Central memory CD8-positive, alpha-beta T cell (primary cell): ENCODE measurements at places on chromosomes 1 and 21.
A peak's percentile ranks its signal among the peaks of the same experiment; 100 is the strongest.

- no peak overlapping the region for H3K4me3 ChIP-seq
- H3K36me3 ChIP-seq = no peaks in the 10 kb centered on the region
- no peaks in the 10 kb centered on the region for H3K27me3 ChIP-seq
- H3K4me1 ChIP-seq = no peaks in the 10 kb centered on the region
Measured at GRCh38 chr1:218863987-218864386, 309.7 kb upstream of the LYPLAL1 start.

DNA sequence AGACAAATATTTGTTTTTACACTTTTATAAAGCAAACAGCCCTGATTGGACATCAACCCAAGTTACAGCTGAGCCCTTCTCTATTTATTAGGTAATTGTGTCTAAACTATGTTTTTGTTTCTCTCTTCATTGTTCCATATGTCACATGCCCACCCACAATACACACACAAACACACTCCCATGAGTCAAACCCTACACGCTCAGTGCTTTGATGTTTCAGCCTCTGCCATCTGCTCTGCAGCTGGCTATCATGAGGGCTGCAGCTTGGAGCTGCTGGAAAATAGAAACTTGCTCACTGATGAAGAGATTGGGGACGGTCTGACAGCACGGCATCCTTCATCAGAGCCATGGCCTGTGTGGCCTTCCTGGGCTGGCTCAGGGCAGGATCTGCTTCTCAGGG, 41.7 kb downstream of the PSMG1 start:
- H3K27me3 ChIP-seq = no peaks in the 10 kb centered on the region
- no peak overlapping the region for H3K4me3 ChIP-seq
- no peaks in the 10 kb centered on the region for H3K36me3 ChIP-seq
- no peak overlapping the region for H3K27ac ChIP-seq
- H3K4me1 ChIP-seq = no peaks in the 10 kb centered on the region
- no peak for DNase-seq

DNA sequence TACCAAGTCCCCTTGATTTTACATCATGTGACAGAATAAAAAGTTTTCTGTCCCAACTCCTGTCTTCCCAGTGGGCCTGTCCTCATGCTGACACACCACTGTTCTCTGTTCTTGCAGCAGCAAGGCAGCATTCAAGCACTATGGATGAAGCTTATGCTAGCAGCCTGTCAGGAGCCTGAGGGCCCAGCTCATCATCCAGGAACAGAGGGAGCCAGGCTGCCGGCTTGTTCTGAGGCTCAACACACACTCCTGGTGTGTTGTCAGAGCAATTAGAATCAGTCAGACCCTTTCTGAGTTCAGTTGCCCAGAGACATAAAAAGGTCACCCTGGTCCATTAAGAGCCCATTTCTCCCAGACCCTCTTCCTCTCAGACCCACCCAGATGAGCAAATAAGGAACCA, 282.9 kb downstream of the SEC16B start:
- H3K36me3 ChIP-seq = no peaks in the 10 kb centered on the region
- H3K27me3 ChIP-seq = no peaks in the 10 kb centered on the region
- DNase-seq = no peak
- no peaks in the 10 kb centered on the region for H3K4me1 ChIP-seq
- no peak overlapping the region for H3K27ac ChIP-seq

GRCh38 chr1:22736501-22737080, 26.0 kb downstream of the EPHB2 start:
- no peaks in the 10 kb centered on the region for H3K4me1 ChIP-seq
- peaks cover 17% of the 10 kb centered on the region for H3K27me3 ChIP-seq
- H3K27ac ChIP-seq = no peak overlapping the region
- H3K36me3 ChIP-seq = no peaks in the 10 kb centered on the region
- no peak overlapping the region for H3K4me3 ChIP-seq

- no peak for DNase-seq
- no peak overlapping the region for H3K4me3 ChIP-seq
- H3K36me3 ChIP-seq = peaks cover 13% of the 10 kb centered on the region
- H3K27me3 ChIP-seq = no peaks in the 10 kb centered on the region
- H3K27ac ChIP-seq = no peak overlapping the region
Measured at GRCh38 chr21:43754948-43755781, 20.9 kb downstream of the CSTB start.

DNA sequence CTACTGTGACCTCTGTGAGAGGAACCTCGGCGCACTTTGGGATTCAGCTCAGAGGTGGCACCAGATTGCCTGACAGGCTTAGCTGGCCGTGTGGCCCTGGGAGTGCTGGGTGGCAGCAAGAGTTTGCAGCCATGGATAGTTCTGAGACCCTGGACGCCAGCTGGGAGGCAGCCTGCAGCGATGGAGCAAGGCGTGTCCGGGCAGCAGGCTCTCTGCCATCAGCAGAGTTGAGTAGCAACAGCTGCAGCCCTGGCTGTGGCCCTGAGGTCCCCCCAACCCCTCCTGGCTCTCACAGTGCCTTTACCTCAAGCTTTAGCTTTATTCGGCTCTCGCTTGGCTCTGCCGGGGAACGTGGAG, 67.5 kb downstream of the DISC1 start:
- no peak overlapping the region for H3K4me3 ChIP-seq
- DNase-seq = no peak
- no peak overlapping the region for H3K27ac ChIP-seq
- H3K27me3 ChIP-seq = no peaks in the 10 kb centered on the region
- H3K4me1 ChIP-seq = no peaks in the 10 kb centered on the region
- H3K36me3 ChIP-seq = peaks cover 3% of the 10 kb centered on the region

DNA sequence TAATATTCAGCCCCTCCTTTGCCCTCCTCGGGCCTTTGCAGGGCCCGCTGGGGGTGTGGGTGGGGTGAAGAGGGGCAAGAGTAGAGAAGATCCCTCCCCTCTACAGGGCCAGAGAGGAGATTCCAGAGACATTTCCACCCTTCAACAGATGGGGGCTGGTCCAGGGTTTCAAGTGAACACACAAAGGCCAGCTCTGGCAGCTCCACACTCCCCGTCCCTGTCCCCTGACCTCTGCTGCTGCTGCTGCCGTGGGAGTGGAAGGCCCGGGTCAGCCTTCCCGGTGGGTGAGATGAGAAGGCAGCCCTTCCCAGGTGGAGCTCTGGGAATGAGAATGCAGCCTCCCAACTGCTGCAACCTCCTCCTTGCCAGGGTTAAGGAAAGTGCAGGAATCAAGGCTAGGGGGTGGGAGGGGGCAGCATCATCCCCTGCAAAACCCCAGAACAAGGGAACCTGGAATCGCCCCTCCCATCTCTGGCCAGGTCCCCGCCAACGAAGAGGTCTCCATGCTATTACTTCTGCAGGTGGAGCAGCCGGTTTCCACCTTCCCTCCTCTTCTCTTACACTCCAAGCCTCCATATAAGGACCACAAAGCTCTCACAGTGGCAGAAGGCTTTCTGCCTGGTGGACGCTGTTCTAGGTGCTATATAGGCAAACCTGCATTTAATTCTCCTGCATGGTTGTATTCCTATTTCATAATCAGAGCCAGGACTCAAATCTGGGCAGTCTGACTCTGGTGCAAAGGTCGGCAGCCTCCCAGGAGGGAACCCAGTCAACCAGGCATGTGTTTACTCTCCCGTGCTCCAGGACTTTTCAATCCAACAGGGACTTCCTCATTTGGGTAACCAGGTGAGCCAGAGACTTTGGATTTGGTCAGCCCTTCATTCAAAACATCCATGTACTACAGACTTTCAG, 22.9 kb upstream of the ARHGEF10L start:
- no peaks in the 10 kb centered on the region for H3K36me3 ChIP-seq
- H3K4me1 ChIP-seq = no peaks in the 10 kb centered on the region
- peaks cover 58% of the 10 kb centered on the region for H3K27me3 ChIP-seq
- H3K27ac ChIP-seq = no peak overlapping the region
- DNase-seq = no peak
- H3K4me3 ChIP-seq = no peak overlapping the region

DNA sequence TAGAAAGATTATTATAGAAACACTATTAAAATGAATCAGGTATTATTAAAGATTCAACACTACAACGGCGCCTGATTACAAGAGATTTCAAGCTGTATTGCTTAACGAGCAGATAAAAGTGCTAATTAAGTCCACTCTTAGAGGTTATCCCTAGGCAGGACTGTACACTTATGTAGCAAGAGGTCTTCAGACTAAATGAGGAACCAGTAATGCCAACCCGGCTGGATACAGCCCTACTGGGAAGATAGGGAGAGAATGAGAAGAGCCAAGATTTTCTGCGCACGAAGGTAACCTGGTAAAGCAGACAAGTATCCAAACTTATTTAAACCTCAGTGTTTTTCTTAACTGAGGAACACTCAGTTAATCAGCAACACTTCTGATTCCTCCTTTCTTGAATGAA, 115.7 kb upstream of the HIVEP3 start:
- peak overlapping the region; percentile 85 for H3K4me3 ChIP-seq
- peaks cover 3% of the 10 kb centered on the region for H3K36me3 ChIP-seq
- H3K27ac ChIP-seq = peak overlapping the region; percentile 83
- H3K27me3 ChIP-seq = no peaks in the 10 kb centered on the region

DNA sequence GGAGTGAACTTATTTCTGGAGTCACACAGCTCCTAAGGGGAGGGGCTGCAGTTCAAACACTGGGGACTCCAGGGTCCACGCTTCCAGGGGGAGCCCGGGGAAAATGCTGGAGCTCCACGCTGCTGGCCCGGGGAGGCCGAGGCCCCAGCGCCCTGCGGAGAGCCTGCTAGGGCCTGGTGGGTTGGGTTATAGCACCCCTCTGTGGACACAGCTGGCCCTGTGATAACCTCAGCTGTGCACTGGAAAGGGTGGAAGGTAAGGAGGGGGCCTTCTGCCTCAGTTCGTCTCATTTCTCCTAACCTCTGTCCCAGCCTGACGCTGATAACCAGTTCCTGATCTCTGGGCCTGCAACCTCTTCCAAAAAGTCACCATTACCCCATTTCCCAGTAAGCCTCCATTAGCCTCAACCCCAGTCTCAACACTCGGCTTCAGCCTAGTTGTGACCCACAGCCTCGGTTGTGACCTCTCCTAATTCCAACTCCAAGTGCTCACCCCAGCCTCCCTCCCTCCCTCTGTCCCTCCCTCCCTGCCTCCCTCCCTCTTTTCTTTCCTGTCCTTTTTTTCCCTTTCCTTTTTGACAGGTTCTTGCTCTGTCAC, 7.1 kb downstream of the NBL1 start:
- no peak for DNase-seq
- no peaks in the 10 kb centered on the region for H3K27me3 ChIP-seq
- H3K4me1 ChIP-seq = peaks cover 8% of the 10 kb centered on the region
- H3K36me3 ChIP-seq = peaks cover 12% of the 10 kb centered on the region

DNA sequence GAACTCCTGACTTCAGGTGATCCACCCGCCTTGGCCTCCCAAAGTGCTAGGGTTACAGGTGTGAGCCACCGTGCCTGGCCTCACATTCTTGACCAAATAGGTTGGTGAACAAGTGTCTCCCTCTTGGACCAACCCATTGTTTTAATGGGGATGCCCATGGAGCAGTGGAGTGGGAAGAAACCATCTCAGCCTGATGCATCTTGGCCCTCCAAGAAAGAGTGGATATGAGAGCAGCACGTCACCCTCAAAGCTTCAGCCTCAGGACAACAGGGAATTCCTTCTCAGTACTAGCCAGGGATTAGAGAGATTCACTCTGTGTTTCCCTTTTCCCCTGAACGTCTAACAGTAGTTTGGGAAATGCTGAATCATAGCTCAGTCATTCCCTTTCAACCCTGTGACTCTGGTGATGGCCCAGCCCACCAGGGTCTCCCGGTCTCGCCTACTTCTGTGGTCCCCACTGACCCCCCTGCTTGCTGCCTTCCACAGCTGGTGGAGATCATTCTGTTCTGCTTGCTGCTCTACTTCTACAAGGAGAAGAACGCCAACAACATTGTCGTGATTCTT, 37.4 kb downstream of the NIPAL3 start:
- no peak overlapping the region for H3K4me3 ChIP-seq
- H3K4me1 ChIP-seq = no peaks in the 10 kb centered on the region
- no peaks in the 10 kb centered on the region for H3K27me3 ChIP-seq
- DNase-seq = no peak

DNA sequence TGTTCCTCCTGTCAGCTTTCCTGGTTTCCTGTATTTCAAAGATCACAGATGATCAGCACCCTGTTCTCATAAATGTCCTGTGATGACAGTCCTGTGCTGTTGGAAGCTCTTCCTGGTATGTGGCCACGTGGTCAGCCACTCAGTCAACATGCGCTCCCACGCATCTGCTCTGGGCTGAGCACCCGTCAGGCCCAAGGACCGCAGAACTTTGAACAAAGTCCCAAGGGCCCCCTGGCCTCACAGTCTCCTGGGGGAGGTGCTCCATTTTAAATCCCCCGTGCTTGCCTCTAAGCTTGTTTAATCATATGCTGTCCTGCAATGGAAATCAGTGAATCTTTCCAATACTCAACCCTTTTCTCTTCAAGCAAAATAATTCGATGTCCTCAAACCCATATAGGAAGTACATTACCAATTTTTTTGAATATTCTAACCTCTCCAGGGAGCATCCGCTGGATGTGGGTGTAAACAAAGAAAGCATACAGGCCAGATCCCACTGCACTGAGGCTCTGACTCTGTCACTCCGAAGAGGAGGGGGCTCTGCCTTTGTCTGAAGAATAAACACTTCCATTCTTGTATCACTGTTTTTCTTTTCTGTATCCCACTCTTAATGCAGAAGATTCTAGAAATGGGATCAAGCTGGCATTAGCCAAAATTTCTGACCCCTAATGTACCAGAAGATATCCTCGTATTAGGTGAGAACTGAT, 250.3 kb downstream of the SDCCAG8 start:
- no peak overlapping the region for H3K4me3 ChIP-seq
- DNase-seq = no peak
- peaks cover 25% of the 10 kb centered on the region for H3K36me3 ChIP-seq

GRCh38 chr1:50098591-50099021, 10.1 kb upstream of the ELAVL4 start:
- peaks cover 38% of the 10 kb centered on the region for H3K27me3 ChIP-seq
- H3K4me3 ChIP-seq = no peak overlapping the region
- H3K4me1 ChIP-seq = no peaks in the 10 kb centered on the region
- H3K27ac ChIP-seq = no peak overlapping the region
- H3K36me3 ChIP-seq = peaks cover 1% of the 10 kb centered on the region
- DNase-seq = no peak

- H3K27me3 ChIP-seq = peaks cover 61% of the 10 kb centered on the region
- no peak overlapping the region for H3K27ac ChIP-seq
- no peaks in the 10 kb centered on the region for H3K36me3 ChIP-seq
- no peaks in the 10 kb centered on the region for H3K4me1 ChIP-seq
- DNase-seq = no peak
Measured at GRCh38 chr1:199758626-199759255, 268.8 kb upstream of the NR5A2 start.
